ENCODE measurements at places on chromosomes 3 and 15. TPM values are rescaled to one million over a fixed set of nuclear protein-coding genes. Genes with fewer than 3 reads are reported as not detected.

- DNase-seq = no peak
Observed at GRCh38 chr3:85662462-85662861, 703.7 kb downstream of the CADM2 start.

DNA sequence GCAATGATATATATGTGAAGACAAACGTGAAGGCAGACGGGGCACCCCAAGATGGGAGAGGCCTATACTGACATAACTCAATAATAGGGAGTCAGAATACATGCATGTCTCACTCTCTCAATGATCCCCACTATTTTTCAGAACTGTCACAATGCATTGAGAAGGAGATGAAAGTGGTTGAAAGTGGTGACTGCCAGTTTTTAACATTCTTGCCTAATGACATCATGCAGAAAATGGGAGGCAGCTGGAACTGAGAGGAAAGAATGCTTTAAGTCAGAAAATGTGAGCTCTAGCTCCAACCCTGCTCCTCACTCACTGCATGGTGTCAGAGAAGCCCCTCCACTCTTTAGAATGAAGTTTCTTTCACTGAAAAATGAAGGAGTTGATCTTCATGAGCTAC is 55.3 kb upstream of the P2RY1 start:
- DNase-seq = peak; percentile 5

DNA sequence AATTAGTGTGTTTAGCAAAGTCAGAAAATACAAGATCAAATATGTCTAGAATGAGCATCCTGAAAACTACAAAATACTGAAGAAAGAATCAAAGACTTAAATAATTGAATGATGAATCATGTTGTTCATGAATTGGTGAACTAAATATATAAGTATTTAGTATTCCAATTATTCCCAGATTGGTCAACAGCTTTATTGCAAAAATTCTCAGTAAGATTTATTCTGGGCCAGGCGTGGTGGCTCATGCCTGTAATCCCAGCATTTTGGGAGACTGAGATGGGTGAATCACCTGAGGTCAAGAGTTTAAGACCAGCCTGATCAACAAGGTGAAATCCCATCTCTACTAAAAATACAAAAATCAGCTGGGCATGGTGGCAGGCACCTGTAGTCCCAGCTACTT is 250.0 kb upstream of the NECTIN3 start:
- DNase-seq = no peak

The ITIH1 gene
- not detected for total RNA-seq

The SMCO1 gene
- not detected for total RNA-seq

The ISL2 gene
- not detected for total RNA-seq

The ATP8B4 gene
- total RNA-seq = not detected

The GOLGA8G gene
- total RNA-seq = not detected

GRCh38 chr3:96576935-96577334 is 237.5 kb upstream of the EPHA6 start:
- DNase-seq = no peak

The IL5RA gene
- not detected for total RNA-seq

The SERPINI2 gene
- total RNA-seq = not detected
